ENCODE measurements at places on chromosomes 3 and 15. TPM values are rescaled to one million over a fixed set of nuclear protein-coding genes. Genes with fewer than 3 reads are reported as not detected.
A peak's percentile ranks its signal among the peaks of the same experiment; 100 is the strongest.

DNA sequence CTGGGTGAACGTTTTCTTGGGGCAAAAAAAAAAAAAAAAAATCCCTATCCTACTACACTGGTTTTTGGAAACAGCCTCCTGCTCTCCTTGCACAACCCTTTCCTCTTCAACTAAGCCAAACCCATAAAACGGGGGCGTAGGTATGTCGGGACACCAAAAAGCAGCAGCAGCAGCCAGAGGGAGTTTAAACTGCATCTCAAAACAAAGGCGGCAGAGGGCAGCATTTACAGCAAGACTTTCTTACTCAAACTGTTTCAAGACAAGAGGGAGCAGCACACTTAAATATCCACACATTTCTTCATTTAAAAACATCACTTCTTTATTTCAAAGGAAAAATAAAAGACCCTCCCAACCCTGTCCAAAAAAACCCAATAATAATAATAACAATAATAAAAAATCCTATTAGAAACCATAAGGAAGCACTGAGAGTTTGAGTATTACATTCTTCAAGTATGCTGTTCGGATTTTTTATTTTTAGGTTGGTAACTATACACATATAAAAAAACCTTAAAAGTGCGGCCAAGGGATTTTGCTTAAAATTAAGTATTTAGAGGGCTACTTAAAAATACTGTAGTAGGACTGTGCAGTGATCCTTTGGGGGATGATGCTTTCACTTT, 43.9 kb upstream of the PLXND1 start:
- peaks cover 1% of the 10 kb centered on the region for H3K36me3 ChIP-seq
- H3K4me1 ChIP-seq, result peaks cover 2% of the 10 kb centered on the region
- H3K4me3 ChIP-seq, result no peak overlapping the region
- H3K27me3 ChIP-seq, result no peaks in the 10 kb centered on the region
- peak; percentile 51 for DNase-seq

UROC1 gene
- not detected for total RNA-seq

- H3K27ac ChIP-seq, result no peak overlapping the region
- H3K4me1 ChIP-seq, result no peaks in the 10 kb centered on the region
- H3K36me3 ChIP-seq, result no peaks in the 10 kb centered on the region
- H3K27me3 ChIP-seq, result no peaks in the 10 kb centered on the region
Observed at GRCh38 chr3:13844286-13844685, 35.6 kb downstream of the WNT7A start.

GRCh38 chr15:71542836-71543235, 267.5 kb upstream of the NR2E3 start:
- H3K4me3 ChIP-seq, result no peak overlapping the region
- H3K27me3 ChIP-seq, result peaks cover 17% of the 10 kb centered on the region
- no peaks in the 10 kb centered on the region for H3K36me3 ChIP-seq
- no peaks in the 10 kb centered on the region for H3K4me1 ChIP-seq
- DNase-seq, result no peak
- H3K27ac ChIP-seq, result no peak overlapping the region

CAMK2N2 gene
- not detected for total RNA-seq

DNA sequence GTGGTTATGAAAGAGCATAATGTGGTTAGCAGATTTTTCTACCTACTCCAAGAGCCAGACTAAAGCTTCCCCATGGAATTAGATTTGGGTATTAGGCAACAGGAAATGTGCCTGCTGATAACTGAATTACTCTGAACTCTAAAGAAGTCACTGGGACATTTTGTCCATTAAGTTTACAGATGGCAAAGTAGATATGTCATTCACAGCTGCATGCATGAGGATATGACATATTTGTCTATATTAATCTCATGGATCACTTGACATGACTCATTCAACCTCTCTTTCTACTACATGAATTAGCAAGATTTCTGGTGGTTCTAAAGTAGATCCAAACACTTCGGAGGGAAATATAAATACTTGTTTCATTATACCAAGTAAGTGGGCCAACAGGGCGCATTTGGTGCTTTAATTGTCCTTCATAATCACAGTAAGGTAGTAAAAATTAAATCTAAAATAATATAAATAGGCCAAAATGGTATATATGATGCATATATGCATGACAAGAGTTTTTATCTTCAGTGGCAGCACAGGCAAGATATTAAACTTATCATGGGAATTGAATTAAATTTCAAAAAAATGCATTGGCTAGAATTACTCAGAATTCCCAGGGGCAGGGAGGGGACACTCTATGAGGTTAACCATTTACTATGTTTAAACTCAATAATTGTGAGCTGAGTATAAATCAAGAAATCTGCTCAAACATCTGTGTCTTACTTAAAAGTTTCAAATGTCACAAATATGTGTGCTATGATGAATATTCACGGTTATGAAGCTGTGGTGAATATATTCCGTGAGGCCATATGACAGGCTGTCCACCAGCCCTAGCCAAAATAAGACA, 365.3 kb upstream of the KCNMB2 start:
- DNase-seq, result no peak
- H3K27me3 ChIP-seq, result no peaks in the 10 kb centered on the region
- no peaks in the 10 kb centered on the region for H3K4me1 ChIP-seq
- no peaks in the 10 kb centered on the region for H3K36me3 ChIP-seq
- no peak overlapping the region for H3K4me3 ChIP-seq

ZNF501 gene
- 3.6 TPM for total RNA-seq

GRCh38 chr3:64903006-64903405, 215.2 kb upstream of the ADAMTS9 start:
- H3K27ac ChIP-seq, result no peak overlapping the region
- H3K4me3 ChIP-seq, result no peak overlapping the region
- no peak for DNase-seq
- H3K36me3 ChIP-seq, result no peaks in the 10 kb centered on the region

GOLGA8F gene
- not detected for total RNA-seq

GRCh38 chr3:66153481-66154443, 67.0 kb upstream of the SLC25A26 start:
- H3K4me3 ChIP-seq, result no peak overlapping the region
- peaks cover 6% of the 10 kb centered on the region for H3K27me3 ChIP-seq
- H3K4me1 ChIP-seq, result no peaks in the 10 kb centered on the region
- no peak overlapping the region for H3K27ac ChIP-seq
- H3K36me3 ChIP-seq, result no peaks in the 10 kb centered on the region

- H3K4me3 ChIP-seq, result no peak overlapping the region
- peaks cover 2% of the 10 kb centered on the region for H3K4me1 ChIP-seq
- no peak for DNase-seq
- no peak overlapping the region for H3K27ac ChIP-seq
- H3K27me3 ChIP-seq, result peaks cover 37% of the 10 kb centered on the region
- peaks cover 2% of the 10 kb centered on the region for H3K36me3 ChIP-seq
Observed at GRCh38 chr15:82650046-82650670, 3.0 kb upstream of the CPEB1 start.

DNA sequence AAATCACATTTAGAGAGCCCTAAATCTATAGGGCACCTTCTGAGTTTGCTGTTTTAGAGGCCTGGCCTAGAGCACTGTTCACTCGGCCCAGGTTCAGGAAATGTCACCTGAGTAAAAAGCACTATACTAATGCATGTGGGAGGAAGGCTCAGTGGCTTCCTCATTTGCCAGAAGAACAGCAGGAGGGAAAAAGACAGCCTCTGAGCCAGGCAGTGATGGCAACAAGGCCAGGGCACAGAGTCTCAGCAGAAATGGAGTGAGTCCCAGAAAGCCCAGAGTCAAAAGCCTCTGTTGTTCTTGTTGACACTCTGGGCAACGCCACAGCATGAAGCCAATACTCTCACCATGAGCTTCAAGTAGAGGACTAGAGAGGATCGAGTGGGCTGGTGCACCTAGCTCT, 25.9 kb downstream of the LTF start:
- H3K27ac ChIP-seq, result no peak overlapping the region
- peaks cover 19% of the 10 kb centered on the region for H3K4me1 ChIP-seq
- no peak overlapping the region for H3K4me3 ChIP-seq
- no peak for DNase-seq
- H3K27me3 ChIP-seq, result no peaks in the 10 kb centered on the region

- H3K4me1 ChIP-seq, result peaks cover 20% of the 10 kb centered on the region
- H3K4me3 ChIP-seq, result no peak overlapping the region
Observed at GRCh38 chr15:70480196-70480856, 283.0 kb downstream of the UACA start.

DNA sequence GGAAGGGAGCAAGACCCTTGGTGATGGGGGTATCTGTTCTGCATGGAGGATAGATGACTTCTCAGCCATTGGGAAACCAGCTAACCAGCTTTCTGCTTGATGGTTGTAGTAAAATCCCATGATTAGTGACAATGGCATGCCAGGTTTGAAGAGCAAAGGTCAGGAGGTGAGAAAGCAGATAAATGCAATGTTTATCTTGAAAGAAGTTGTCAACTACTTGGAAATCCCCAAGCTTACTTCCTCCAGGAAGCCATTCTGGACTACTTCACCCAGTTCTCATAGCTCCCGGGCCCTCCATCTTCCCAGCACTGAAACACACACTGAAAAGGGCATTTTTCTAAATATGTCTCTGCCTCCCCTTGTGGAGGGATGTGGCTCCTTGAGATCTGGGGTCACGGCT, 51.3 kb downstream of the SMAD3 start:
- peak overlapping the region; percentile 70 for H3K27ac ChIP-seq
- no peak for DNase-seq
- H3K27me3 ChIP-seq, result no peaks in the 10 kb centered on the region
- H3K36me3 ChIP-seq, result peaks cover 25% of the 10 kb centered on the region

- no peak for DNase-seq
- H3K4me3 ChIP-seq, result no peak overlapping the region
- no peak overlapping the region for H3K27ac ChIP-seq
- no peaks in the 10 kb centered on the region for H3K27me3 ChIP-seq
- H3K36me3 ChIP-seq, result peaks cover 11% of the 10 kb centered on the region
Observed at GRCh38 chr3:68210635-68211034, 556.2 kb upstream of the SUCLG2 start.

GOLGA6B gene
- not detected for total RNA-seq

GRCh38 chr3:82198009-82198408, 436.6 kb upstream of the GBE1 start:
- no peak overlapping the region for H3K27ac ChIP-seq
- peaks cover 4% of the 10 kb centered on the region for H3K27me3 ChIP-seq
- no peak for DNase-seq
- no peaks in the 10 kb centered on the region for H3K36me3 ChIP-seq

GRCh38 chr3:127690823-127691452, 18.2 kb downstream of the ABTB1 start:
- H3K27me3 ChIP-seq, result no peaks in the 10 kb centered on the region
- no peaks in the 10 kb centered on the region for H3K36me3 ChIP-seq
- DNase-seq, result no peak
- H3K27ac ChIP-seq, result no peak overlapping the region
- no peaks in the 10 kb centered on the region for H3K4me1 ChIP-seq

RBM15B gene
- 34.5 TPM for total RNA-seq

DNA sequence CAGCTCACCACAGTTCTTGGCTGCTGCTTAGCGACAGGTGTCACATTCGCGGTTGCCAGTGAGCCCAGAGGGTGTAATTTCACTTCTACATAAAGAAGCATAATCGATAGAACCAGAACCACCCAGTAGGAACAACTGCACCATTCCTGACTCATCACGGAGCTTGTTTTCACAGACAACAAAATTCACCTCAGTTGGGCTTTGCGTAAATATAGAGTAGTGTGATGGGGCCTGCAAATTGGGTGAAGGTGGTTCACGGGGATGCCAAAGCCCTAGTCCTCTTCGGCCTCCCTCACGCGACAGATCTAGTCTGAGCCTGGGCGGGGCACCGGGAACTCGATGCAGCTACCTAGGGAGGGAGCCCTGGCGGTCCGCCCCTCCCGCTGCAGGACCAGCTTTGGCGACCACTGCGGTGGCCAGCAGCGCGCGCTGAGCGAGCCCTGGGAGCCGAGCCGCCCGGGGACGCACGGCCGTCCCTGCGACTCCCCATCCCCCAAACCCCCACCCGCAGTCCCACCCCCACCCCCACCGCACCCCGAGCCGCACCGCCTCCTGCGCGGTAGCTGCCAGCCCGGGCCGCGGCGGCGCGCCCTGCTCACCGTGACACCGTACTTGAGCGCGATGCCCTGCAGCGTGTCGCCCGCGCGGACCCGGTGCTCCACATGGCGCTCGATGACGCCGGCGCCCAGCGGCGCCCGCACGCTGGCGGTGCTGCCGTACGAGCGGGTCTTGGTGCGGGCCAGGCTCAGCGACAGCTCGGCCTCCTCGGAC, 519 bp downstream of the LYSMD2 start:
- peak; percentile 66 for DNase-seq
- peak overlapping the region; percentile 87 for H3K4me3 ChIP-seq
- peaks cover 53% of the 10 kb centered on the region for H3K4me1 ChIP-seq

DNA sequence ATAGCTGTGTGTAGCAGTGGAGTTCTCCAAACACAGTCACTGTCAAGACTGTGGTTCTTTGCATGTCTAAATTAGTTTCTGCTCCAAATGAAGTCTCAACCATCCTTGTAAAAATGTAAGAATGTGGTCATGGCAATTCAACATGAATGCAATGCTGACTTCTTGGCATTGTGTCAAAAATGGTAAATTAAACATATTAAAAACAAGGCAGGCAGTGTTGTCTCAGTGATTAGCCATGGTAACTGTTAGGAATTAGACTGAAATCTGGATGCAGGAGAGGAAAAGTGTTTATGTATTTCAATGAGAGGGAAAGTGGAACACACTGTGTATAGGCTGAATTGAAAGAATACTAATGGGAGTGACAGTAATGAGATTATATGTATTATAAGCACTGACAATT, 597.2 kb downstream of the EDEM1 start:
- no peaks in the 10 kb centered on the region for H3K4me1 ChIP-seq
- H3K27me3 ChIP-seq, result no peaks in the 10 kb centered on the region
- H3K27ac ChIP-seq, result no peak overlapping the region
- no peak for DNase-seq

DNA sequence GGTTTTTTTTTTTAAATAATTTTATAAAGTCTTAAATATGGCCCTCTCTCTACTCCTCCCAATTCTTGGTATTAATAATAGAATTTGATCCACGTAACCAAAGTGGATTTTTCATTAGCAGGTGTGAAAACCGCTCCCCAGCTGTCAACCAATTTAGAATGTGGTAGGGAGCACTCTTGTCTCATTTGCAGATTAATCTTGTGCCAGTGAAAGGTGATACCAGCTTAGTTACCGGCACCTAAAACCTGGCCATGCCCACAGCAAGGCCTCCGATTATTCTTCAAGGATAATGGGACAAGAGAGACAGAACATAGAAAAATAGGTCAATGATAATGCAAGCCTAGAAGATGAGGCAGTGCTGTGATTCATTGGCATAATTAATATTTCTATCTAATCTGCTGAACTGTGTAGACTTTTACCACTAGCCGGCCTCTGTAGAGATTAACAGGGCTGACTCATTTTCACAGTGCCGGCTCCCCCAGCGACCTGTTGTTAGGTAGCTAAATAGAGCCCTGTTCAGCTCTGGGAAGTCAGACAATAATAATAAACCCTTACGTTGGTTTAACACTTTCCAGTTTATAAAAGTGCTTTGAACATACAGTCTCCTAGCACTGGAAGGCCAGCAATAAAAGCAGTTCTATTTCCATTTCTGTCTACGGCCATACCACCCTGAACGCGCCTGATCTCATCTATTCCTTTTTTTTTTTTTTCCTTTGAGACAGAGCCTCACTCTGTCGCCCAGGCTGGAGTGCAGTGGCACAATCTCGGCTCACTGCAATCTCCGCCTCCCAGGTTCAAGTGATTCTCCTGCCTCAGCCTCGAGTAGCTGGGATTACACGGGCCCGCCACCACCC, 102.9 kb downstream of the SHQ1 start:
- no peaks in the 10 kb centered on the region for H3K27me3 ChIP-seq
- H3K36me3 ChIP-seq, result peaks cover 32% of the 10 kb centered on the region
- H3K4me3 ChIP-seq, result no peak overlapping the region
- no peak for DNase-seq
- H3K4me1 ChIP-seq, result peaks cover 25% of the 10 kb centered on the region

- no peak for DNase-seq
- no peaks in the 10 kb centered on the region for H3K27me3 ChIP-seq
- no peak overlapping the region for H3K27ac ChIP-seq
- H3K4me1 ChIP-seq, result peaks cover 16% of the 10 kb centered on the region
- H3K36me3 ChIP-seq, result peaks cover 11% of the 10 kb centered on the region
- H3K4me3 ChIP-seq, result no peak overlapping the region
Observed at GRCh38 chr15:80951941-80952340, 37.7 kb downstream of the MESD start.
